ENCODE measurements at places on chromosomes 13 and 19.

DNA sequence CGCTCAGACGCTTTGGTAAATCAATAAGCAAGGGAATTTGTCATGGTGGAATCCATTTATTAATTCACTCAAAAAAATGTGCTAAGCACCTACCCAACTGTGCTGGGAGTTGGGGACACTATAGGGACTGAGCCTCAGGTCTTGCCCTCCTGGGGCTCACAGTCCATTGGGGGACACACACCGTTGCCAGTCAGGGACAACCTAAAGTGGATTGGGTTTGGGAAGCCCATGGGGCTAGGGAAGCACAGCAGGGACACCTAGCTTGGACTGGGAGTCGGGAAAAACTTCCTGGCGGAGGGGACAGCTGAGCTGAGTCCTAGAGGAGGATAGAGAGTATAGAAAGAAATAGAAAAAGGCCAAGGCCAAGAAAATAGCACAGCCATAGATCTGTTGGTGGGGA lies 8.5 kb downstream of the FOSB start:
- no peak for DNase-seq

GRCh38 chr19:11264452-11265176 lies 2.3 kb upstream of the DOCK6 start:
- no peak for DNase-seq

GRCh38 chr13:110553417-110553816 lies 8.1 kb downstream of the RAB20 start:
- no peak for DNase-seq

- DNase-seq = no peak
Measured at GRCh38 chr19:8577247-8577646, at the start of gene MYO1F. Gene MYO1F (minus strand): TSS chr19:8577442. CDS start chr19:8577309, 133 bp downstream.

- no peak for DNase-seq
Measured at GRCh38 chr13:101398920-101399319, 17.4 kb downstream of the NALCN start.

GRCh38 chr13:99256709-99257108 lies 1.5 kb downstream of the GPR18 start:
- no peak for DNase-seq

GRCh38 chr19:7779631-7780486 lies 16.8 kb downstream of the CLEC4M start:
- DNase-seq = no peak

GRCh38 chr19:38544569-38545315 lies 73.0 kb downstream of the MAP4K1 start:
- no peak for DNase-seq

DNA sequence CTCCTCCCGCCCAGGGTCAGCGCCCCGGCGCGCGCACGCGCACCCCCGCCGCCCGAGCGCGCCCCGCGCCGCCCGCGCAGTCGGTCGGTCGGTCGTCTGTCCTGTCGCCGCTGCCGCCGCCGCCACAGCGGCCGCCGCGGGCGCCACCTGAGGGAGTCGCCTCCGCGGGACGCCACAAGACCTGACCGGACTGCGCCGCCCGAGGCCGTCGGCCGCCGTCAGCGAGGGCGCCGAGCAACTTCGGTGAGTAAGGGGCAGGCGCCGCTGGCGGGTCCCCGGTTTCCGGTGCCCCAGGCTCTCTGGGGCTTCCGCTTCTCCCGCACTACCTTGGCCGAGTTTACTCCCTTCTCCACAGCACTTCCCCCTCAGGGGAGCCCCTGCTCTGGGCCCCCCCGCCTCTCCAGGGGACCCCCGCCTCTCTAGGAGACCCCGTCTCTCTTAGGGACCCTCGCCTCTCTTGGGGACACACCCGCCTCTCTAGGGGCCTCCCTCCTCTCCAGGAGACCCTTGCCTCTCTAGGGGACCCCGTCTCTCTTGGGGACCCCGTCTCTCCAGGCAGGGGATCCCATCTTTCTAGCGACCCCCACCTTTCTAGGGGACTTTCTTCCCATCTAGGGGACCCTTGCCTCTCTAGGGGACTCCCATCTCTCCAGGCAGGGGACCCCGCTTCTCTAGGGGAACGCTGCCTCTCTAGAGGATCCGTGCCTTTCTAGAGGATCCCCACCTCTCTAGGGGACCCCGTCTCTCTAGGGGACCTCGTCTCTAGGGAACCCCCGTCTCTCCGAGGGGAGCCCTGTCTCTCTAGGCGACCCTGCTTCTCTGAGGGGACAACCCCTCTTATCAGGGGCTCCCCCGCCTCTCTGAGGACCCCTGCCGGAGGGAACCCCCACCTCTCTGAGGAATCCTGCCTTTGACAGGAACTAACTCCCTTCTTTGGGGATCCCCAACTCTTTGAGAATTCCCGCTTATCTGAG lies 19.3 kb upstream of the GATAD2A start:
- DNase-seq = peak; percentile 34

GRCh38 chr13:112784811-112785482 lies 95.1 kb downstream of the ATP11A start:
- no peak for DNase-seq

- no peak for DNase-seq
Measured at GRCh38 chr13:48625413-48626076, 28.2 kb upstream of the CYSLTR2 start.

- DNase-seq = no peak
Measured at GRCh38 chr19:17860331-17860992, 752 bp downstream of the RPL18A start.

DNA sequence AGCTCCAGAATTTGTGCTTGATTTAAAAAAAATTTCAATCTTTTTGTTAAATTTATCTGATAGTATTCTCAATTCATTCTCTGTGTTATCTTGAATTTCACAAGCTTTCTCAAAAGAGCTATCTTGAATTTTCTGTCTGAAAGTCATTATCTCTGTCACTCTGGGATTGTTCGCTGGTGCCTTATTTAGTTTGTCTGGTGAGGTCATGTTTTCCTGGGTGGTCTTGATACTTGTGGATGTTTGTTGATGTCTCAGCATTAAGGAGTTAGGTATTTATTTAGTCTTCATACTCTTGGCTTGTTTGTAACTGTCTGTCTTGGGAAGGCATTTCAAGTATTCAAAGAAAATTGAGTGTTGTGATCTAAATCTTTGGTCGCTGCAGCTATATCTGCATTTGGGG lies 106.3 kb downstream of the TNFSF13B start:
- DNase-seq = no peak

GRCh38 chr19:3274245-3274941 lies 49.9 kb downstream of the CELF5 start:
- no peak for DNase-seq

- DNase-seq = no peak
Measured at GRCh38 chr19:12521996-12522395, 29.3 kb downstream of the ZNF564 start.

- no peak for DNase-seq
Measured at GRCh38 chr13:76677043-76677442, 209.2 kb downstream of the KCTD12 start.

- DNase-seq = no peak
Measured at GRCh38 chr13:113650275-113650674, 7.7 kb downstream of the ATP4B start.

DNA sequence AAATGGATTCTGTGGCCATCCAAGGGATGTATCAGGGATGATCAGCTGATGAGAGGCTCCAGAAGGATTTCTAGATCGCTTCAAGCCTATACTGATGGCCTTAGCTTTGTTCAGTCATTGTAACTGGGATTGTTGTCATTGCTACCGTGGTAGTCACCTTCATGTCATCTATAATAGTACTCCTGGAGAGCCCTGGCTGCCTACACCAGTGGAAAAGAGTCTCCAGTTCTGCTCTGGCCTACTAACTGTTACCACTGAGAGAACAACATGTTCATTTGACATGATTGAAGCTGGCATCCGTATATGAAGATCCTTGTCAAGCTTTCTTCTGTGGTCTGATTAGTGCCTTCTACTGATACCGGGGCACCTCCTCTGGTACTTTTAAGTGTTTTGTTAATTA lies 131.3 kb downstream of the B3GLCT start:
- DNase-seq = no peak

DNA sequence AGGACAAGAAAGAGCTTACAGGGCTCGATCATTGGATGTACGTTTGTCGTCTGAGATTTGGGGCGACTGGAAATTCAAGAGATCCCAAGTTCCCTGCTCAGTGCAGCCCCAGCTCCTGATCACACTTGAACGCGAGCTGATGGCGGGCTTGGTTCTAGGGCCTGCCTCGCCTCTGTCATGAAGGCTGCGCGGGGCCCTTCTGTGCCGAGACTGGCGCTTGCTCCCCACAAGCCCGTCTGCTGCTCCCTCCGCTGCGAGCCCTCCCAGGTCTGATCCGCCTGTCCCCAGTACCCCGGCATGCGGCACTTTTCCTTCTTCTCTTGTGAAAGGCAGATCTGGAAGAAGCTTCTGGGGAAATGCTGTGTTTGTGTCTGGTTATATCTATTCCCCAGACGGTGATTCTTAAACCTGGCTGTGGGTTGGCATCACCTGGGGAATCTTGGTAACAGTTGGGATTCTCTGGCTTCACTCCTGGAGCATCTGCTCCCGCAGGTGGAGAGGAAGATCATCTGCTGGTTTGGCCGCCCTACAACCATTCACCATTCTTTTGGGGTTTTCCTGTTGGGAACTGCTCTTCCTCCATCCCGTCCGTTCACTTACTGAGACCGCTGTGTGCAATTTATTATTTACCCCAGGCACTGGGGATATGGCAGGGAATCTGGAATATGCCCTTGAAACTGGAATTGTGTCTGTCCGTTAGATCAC lies 43.6 kb downstream of the SIPA1L3 start:
- DNase-seq = no peak

DNA sequence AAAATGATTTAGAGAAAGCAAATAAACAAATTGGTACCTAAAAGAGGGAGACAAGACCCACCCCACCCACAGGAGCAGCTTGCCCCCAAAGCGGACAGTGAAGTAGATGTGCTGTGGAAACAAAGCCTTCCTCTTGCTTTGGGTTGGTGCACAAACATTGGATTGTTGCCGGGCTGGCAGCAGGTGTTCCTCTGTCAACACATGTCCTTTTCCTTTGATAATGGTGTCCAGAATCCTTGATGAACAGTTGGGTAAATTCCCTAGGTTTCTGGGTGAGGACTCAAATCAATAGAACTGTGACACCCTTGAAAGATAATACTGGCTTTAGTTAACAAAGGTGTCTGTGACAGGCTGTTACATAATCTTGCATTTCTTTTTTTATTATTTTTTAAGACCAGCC lies 311.8 kb downstream of the SPRY2 start:
- DNase-seq = no peak

GRCh38 chr19:3479834-3480215 lies 500 bp downstream of the SMIM24 start:
- no peak for DNase-seq

GRCh38 chr19:49852631-49853126 lies 1.7 kb downstream of the PTOV1 start:
- no peak for DNase-seq

GRCh38 chr19:55467236-55468053 lies 2.9 kb upstream of the C19orf85 start:
- DNase-seq = peak; percentile 65

- no peak for DNase-seq
Measured at GRCh38 chr13:105403086-105403485, 1132.4 kb downstream of the EFNB2 start.

GRCh38 chr13:27135023-27135422 lies 36.6 kb downstream of the USP12 start:
- DNase-seq = no peak

GRCh38 chr13:95251641-95252040 lies 49.6 kb downstream of the ABCC4 start:
- no peak for DNase-seq

- DNase-seq = no peak
Measured at GRCh38 chr19:38833092-38833425, 1.5 kb upstream of the ECH1 start.

DNA sequence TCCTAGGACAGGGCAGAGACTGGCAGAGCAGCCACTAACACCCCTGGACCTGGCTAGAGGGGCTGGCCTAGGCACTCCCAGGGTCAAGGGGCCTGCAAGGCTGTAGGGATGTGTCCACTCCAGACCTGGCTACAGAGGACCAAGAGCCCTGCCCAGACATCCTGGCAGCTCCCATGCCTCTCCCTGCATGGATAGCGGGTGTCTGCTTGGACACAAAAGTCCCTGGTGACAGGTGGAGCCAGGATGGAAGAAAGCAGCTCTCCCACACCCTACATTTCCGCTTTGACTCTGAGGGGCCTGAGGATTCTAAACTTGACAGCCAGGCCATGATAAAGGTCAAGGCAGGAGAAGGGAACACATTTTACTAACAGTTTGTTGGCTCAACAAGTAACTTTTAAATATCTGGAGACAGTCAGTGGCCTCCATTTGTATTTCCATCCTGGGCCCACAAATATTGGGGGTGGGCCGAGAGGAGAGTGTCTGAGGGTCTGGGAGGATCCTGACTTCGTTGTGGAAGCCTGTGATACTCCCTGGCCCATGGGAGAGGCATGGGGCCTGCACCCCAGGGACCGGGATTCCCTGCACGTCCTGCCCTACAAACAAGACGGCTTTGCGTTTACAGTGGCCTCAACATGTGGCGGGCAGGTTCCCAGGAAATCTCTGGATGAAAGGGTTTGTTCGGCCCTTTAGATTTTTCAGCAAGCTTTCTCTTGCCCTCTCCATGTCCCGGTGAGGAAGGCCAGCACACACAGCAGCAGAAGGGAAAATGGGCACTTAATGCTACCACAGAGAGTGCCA lies 19.8 kb upstream of the SLC7A9 start:
- DNase-seq = no peak

DNA sequence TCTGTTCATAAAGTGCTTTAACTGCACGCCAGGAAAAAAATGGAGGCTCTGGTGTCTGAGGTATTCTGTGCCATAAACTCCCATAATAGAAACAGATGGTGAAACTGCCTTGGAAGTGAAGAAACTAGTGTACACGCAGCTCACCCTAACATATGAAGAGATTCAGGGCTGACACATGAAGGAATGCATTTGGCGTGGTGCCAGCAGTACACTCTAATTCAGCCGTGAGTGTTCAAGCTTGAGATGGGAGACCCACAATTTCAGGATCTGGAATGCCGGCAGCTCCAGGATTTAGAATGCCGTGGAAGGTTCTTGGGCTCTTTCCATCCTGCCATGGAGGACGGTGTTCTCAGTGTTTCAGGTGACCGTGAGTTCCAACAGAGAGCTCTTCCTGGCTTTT lies 478.4 kb downstream of the TSHZ3 start:
- no peak for DNase-seq

DNA sequence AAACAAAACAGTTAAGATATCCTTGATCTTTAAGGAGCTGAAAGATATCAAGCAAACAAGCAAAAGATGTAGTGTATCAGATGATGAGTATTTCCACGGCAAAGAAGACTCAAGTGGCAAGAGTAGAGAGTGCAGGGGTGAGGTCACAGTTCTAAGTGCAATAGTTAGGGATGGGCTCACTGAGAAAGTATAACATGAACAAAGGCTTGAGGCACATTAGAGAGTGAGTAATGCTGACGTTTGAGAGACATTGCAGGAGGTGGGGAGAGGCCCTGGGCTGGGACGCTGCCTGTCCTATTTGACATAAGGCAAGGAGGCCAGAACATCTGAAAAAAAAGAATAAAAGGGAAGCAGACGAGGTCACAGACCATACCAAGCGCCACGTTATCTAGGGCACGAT lies 1.4 kb downstream of the DUXA start:
- DNase-seq = no peak
